ENCODE measurements at places on chromosomes 16 and 17.

- DNase-seq, result no peak
These were observed 2.5 kb downstream of the CARHSP1 start for GRCh38 chr16:8866118-8866883.

DNA sequence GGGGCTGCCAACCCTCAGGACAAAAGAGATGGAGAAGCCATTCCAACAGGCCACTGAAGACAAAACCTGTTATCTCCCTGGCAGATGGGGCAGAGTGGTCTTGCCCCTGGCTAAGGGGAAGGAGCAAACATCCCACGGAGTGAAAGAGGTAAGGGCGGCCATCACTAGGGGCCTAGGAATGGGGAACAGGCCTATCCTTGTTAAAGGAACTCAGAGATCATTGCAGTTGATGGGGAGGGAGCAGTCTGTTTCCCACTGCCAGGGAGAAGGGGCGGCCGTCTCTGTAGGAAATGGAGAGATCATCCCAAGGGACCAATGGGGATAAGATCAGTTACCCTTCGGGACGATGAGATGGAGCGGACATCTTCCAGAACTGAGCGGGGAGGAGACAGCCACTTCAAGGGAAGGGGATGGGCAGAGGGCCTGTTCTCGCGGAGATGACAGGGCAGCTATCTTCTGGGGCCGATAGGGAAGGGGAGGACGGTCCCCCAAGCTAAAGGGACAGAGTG lies 581 bp upstream of the TMEM208 start:
- DNase-seq, result no peak

GRCh38 chr17:39598047-39598481 lies 9.7 kb downstream of the NEUROD2 start:
- DNase-seq, result no peak

DNA sequence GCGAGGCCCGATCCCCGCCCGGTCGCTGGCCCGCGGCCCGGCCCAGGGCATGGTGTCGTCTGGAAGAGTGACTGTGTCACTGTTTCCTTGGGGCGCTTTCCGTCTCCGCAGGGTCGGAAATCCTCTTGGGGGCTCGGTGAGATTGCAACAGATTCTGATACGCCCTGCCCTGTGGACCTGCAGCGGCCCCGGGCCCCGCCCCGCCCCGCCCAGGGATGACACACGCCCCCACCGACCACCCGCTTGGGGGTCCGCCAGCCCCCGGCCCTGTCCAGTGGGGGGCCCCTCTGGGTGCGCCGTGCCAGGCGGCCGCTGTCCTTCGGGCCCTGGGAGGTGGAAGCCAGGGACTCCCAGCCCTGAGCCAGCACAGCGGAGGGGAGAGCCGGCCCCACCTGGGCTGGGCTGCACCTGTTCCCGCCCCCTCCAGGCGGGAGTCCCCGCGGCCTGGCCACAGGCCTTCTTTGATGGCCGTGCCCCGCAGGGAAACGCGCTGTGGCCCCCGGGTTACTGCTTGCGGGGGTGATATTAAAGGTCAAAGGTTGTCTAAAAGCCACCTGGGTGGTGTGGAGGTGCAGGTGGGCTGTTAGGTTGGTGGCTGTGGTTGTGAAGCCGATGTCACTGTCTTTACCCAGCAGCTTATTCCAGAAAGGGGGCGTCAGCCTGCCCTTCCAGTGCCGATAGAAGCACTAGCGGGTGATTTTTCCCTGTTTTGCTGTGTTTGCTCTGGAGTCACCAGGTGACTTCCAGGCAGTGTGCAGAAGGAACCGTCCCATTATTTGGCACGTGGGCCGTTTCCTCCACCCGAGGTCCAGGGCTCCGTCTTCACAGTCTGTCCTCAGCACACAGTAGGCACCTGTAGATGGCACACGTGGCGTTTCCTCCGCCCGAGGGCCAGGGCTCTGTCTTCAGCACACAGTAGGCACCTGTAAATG lies 752 bp downstream of the TBC1D24 start:
- DNase-seq, result no peak

- DNase-seq, result no peak
These were observed 43.2 kb downstream of the CLEC16A start for GRCh38 chr16:10987361-10988163.

DNA sequence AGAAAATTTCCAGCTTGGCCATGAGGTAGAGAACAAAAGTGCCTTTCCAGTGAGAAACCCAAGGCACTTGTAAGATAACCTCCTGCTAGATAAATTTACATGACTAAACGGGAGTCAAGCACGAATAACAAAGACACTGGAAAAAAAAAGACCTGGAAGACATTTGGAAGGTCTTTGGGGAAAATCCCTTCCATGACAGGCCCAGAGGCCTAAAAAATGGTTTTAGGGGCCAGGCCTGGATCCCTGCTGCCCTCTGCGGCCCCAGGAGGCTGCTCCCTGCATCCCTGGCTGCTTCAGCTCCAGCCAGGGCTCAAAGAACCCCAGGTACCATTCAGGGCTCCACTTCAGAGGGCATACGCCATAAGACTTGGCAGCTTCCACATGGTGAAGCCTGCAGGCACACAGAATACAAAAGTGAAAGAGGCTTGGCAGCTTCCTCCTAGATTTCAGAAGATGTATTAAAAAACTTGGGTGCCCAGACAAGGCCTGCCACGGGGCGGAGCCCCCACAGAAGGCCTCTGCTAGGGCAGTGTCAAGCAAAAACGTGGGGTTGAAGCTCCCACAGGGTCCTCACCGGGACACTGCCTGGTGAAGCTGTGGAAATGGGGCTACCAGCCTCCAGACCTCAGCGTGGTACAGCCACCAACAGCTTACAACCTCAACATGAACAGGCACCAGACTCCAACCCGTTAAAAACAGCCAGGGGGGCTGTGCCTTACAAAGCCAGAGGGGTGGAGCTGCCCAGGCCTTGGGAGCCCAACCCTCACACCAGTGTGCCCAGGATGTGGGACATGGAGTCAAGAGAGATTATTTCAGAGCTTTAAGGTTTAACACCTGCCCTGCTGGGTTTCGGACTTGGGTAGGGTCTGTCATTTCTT lies 77.1 kb downstream of the SDK2 start:
- DNase-seq, result no peak

DNA sequence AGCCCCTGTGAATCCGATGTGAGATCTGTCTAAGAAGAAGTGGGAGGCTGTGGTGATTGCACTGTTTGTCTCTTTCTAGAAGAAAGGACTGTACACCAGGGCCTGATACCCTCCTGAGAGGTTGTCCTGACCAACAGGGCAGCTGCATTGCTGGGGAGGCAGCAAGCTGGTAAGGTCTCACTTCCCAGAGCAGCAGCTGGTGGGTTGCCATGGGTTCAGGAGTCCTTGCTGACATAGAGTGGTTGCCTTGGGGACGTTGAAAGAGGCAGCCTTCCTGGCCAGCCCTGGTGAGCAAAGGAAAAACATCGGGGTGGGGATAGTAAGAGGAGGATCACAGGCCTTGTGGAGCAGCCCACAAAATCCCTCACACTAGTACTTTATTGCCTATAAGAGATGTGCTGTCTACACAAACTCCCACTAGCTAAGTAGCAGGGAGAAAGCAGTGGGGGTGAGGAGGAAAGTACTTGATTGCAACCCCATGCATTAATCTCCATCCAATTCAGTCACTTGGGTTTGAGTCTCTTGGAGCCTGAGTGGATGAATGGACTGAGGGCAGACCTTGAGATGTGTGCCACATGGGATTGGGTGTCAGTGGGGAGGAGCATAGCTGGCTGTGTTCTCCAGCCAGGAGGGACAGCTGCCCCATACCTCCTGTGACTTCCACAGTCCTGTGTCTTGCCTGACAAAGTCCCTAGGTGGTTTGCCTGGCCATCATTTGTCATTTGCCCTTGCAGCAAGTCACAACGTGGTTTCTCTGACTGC lies 143.8 kb upstream of the RPL38 start:
- DNase-seq, result no peak

GRCh38 chr17:49748791-49749190 lies 15.1 kb downstream of the FAM117A start:
- DNase-seq, result no peak

GRCh38 chr17:51590071-51590656 lies 329.8 kb downstream of the UTP18 start:
- DNase-seq, result no peak

DNA sequence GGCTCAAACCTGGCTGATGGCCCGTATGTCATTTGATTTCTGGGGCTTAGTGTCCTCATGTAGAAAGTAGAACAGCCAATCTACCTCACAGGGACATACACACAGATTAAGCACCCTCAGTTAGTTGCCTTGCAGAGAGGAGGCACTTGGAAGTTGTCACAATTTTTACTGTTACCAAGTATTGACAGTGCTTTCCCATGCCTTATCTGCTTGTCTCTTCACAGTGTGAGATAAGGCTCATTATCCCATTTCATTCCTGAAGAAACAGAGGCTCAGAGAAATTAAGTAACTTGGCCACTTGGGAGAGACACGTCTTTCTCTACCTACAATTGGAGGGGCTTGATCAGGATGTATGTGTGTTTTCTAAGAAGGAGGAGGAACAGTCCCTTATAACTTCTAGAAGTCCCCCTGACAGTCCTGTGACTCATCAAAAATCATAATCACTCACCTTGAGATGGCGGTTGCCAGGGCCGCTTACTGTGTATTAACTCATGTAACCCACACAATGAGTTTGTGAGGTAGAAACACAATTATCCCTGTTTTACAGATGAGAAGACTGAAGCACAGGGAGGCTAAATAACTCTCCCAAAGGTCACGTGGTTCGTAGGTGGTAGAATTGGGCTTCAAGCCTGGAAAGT lies 56.9 kb upstream of the LHX1 start:
- no peak for DNase-seq

- DNase-seq, result no peak
These were observed 124.2 kb downstream of the TMEM132E start for GRCh38 chr17:34703533-34703932.

GRCh38 chr16:20336955-20337354 lies 9.6 kb upstream of the GP2 start:
- DNase-seq, result no peak

DNA sequence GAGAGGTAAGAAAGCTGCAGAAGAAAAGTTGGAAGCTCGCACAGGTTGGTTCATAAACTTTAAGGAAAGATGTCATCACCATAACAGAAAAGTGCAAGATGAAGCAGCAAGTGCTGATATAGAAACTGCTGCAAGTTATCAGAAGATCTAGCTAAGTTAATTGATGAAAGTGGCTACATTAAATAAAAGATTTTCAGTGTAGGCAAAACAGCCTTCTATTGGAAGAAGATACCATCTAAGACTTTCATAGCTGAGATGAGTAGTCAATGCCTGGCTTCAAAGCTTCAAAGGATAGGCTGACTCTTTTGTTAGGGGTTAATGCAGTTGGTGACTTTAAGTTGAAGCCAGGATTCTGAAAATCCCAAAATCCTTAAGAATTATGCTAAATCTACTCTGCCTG lies 24.0 kb downstream of the CYLD start:
- no peak for DNase-seq

DNA sequence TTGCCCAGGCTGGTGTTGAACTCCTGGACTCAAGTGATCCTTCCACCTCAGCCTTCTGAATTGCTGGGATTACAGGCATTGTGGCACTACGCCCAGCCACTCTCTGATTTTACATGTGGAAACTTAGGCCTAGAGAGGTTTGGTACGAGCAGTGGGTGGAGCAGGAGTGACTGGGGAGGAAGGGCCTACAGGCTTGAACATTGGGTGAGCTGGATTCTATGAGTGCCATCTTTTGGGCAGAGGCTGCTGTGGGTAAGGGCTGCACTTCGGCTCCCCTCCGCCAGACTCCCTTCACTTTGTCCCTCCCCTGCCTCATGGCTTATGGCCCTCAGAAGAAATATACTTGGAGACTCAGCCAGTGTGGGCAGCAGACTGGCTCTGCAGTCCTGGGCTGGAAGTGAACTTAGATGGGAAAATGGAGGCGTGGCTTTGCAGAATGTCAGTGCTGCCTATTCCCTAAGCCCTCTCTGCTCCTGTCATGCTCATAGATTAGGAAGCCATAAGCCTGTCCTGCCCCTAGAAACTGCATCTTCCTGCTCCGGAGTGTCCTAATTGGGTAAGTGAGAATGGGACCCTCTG lies 9.5 kb upstream of the MRC2 start:
- DNase-seq, result no peak

GRCh38 chr16:79601931-79602627 lies 1.5 kb upstream of the MAF start:
- peak; percentile 77 for DNase-seq

GRCh38 chr16:11657556-11657955 lies 10.7 kb upstream of the SNN start:
- DNase-seq, result no peak

GRCh38 chr16:14566599-14566998 lies 63.5 kb downstream of the PARN start:
- no peak for DNase-seq

DNA sequence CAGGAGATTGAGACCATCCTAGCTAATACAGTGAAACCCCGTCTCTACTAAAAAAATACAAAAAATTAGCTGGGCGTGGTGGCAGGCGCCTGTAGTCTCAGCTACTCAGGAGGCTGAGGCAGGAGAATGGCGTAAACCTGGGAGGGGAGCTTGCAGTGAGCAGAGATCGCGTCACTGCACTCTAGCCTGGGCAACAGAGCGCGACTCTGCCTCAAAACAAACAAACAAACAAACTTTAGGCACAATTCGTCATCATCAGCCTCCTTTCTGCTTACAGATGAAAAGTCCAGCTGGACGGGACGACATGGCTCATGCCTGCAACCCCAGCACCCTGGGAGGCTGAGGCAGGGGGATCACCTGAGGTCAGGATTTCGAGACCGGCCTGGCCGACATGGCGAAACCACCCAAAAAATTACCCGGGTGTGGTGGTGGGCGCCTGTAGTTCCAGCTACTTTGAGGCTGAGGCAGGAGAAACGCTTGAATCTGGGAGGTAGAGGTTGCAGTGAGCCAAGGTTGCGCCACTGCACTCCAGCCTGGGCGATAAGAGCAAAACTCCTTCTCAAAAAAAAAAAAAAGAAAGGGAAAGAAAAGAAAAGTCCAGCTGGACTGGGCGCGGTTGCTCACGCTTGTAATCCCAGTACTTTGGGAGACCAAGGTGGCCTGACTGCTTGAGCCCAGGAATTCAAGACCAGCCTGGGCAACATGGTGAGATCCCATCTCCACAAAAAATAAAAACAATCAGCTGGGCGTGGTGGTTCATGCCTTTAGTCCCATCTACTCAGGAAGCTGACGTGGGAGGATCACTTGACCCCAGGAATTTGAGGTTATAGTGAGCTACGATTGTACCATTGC lies 1.5 kb upstream of the SPIRE2 start:
- DNase-seq, result no peak
